ENCODE measurements at places on chromosomes 5 and 9.

GRCh38 chr5:116289276-116289675, 204.5 kb downstream of the COMMD10 start:
- no peak for DNase-seq

- no peak for DNase-seq
These were observed 25.7 kb upstream of the NR5A1 start for GRCh38 chr9:124532897-124533296.

GRCh38 chr9:83636813-83637212, 13.9 kb downstream of the IDNK start:
- DNase-seq: no peak

DNA sequence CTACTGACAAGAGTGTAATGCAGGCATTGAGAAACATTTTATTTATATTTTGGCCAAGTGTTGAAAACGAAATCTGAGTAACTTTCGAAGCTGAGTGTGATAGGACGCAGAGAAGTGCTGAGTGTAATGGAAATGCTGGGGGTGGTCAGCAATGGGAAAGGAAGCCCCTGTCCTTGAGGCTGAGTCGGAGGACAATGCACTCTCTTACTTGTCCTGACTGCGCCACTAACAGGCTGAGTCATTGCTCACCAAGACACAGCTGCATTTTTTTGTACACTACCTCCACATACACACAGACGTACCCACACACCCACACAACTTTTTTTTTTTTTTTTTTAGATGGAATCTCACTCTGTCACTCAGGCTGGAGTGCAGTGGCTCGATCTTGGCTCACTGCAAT, 637.7 kb downstream of the SLCO4C1 start:
- DNase-seq: no peak

- no peak for DNase-seq
These were observed 362.1 kb upstream of the RFX3 start for GRCh38 chr9:3887786-3888496.

GRCh38 chr5:83471405-83472212, at the start of gene VCAN:
Gene VCAN, plus strand, starts transcription at chr5:83471744. Its CDS starts 11,775 bp downstream, at chr5:83483519.
- peak; percentile 94 for DNase-seq

DNA sequence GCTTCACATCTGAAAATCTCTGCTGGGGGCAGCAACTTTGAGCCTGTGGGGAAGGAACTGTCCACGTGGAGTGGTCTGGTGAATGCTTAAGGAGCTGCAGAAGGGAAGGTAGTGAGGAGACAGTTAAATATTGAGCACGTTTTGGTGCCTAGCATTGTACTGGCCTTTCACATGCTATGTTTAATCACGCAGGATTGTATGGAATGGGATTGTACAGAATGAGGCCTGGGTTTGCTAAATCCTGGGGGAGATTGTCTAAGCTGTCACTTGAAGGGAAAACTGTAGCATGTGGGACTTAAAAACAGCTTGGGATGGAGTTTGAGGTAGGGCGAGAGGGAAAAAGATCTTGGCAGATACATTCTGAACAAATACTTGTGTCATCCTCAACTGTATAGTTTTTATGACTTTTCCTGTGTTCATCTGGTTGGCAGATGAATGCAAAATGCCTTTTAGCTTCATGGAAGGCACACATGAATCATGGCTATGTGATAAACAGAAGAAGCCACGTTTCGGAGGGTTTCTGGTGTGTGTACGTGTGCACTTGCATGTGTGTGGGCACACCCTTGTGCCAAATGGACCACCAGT, 106.6 kb downstream of the TMC1 start:
- DNase-seq: no peak

DNA sequence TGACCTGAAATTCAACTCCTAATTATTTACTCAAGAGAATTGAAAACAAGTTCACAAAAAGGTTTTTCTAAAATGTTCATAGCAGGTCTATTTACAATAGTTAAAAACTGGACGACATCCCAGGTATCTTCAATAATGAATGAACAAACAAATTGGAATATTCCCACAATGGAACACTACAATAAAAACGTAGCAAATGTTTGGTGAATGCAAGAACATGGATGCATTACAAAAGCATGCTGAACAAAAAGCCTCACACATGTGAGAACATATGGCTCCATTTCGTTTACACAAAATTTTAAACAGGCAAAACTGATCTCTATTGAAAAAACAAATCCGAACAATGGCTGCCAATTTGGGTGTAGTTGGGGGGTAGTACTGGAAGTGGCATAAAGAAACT, 669.9 kb downstream of the MTRR start:
- no peak for DNase-seq

- no peak for DNase-seq
These were observed 101.2 kb downstream of the NLN start for GRCh38 chr5:65823204-65823603.

GRCh38 chr9:86511614-86512360, 157.6 kb upstream of the TUT7 start:
- no peak for DNase-seq

DNA sequence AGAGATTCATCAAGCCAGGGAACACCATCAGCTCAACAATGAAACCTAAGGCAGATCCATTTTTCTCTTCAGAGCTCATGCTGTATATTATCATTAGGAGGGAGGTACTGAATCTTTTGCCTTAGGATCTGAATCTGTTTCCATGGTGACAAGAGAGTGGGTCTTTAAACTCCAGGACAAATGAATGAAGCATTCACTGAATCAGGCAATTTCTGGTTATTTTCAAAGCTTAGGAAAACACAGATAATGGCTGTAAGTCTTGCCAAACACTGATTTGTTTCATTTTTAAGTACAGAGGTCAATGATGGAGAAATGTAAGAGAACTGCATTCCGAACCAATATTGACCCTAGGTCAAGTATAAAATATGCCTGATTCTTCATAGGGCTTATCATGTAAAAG, 84.9 kb downstream of the GNA14 start:
- DNase-seq: no peak

- no peak for DNase-seq
These were observed 7.6 kb downstream of the CRAT start for GRCh38 chr9:129102791-129103594.

DNA sequence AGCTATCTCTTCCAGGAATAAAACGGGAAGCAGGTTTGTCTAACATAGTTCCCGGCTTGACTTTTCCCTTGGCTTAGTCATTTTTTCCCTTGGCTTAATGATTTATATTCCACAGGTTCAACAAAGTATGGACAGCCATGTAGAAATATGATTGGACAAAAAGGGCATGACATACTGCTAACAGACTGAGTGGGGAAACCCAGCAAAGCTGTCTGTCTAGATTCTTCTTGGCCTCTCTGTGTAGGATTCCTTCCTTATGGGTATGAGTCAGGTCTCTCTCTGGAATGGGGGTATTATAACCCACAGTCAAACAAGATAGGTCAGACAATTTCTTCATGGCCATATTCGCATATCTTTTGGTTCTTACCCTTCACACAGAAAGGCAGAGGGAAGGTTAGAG, 5.7 kb upstream of the MTAP start:
- DNase-seq: no peak

DNA sequence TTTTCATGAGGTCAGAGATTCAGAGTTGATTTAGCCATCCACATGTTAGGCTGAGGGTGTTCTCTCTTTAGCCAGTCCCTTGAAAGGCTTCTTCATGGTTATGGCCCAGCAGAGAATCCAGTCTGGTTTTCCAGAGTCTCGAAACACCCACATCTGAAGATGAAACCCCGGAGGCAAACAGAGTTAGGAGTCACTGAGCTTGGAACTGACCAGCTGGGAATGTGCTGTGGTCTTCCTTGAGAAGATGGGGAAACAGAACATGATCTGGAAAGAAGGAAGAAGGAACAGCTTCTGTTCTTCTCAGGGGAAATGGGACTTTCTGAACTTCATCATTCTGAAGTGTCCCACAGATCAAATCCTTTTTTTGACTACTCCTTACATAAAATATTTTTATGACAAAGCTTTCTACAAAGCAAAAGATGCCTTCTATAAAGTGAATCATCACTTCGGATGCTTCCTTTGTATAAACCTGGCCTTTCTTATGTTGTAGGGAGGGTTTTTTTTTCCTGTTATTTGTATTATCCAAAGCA, 45.4 kb downstream of the ZNF618 start:
- DNase-seq: no peak

DNA sequence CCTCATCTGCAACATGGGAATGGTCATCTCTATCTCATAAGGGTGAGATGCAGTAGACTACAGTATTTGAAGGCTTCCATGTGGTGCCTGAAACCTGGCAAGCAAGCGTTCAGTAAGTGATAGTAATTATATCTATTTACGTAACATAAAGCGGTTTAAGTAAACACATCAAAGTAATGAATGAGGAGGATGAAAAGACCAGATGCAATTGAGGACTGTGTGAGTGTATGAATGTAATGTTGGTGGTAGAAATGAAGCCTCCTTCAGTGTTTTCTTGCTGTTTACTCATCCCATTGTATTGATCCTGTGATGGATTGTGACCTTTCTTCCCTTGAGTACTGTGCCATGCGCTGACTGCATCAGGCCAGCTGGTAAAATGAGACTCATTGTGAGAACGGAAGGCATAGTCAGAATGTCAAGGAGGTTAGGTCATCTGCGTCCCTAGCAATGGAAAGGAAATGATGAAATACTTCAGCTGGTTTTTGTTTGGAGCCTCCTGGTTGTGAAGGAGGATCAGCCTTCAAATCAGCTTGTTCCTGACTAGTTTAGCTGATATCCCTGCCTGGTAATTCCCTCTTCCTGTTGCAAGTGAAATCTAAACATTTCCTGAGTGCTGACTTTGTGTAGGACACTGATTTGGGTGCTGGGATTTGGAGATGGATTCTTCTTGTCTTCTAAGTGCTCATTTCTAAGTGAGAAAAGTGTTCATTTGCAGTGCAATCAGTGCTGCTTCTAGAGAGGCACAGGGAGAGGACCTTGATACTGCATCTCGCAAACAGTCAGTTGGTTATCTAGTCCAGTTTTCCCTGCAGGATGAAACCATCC, 35.6 kb downstream of the TNFSF8 start:
- DNase-seq: no peak

- no peak for DNase-seq
These were observed 7.2 kb upstream of the IRX2 start for GRCh38 chr5:2758632-2759031.

DNA sequence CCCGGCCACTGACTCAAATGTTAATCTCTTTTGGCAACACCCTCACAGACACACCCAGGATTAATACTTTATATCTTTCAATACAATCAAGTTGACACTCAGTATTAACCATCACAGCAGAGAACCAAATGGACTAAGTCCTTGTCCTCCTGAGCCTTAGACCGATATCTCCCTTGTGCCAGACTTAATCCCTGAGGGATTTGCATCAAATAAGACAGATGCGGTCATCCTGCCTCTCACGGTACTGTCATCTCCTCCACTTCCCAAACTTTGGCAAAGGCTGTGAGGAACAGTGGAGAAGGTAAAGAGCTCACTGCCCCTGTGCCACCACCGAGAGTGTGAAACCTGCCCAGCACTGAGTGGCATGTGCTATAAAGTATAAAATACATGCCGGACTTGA, 6.5 kb upstream of the PRRC2B start:
- DNase-seq: no peak

GRCh38 chr9:38685535-38685934, 34.4 kb downstream of the FAM240B start:
- no peak for DNase-seq

- no peak for DNase-seq
These were observed 50.0 kb downstream of the DMXL1 start for GRCh38 chr5:119120893-119121292.

- no peak for DNase-seq
These were observed 265.2 kb downstream of the MAT2B start for GRCh38 chr5:163770625-163771024.

DNA sequence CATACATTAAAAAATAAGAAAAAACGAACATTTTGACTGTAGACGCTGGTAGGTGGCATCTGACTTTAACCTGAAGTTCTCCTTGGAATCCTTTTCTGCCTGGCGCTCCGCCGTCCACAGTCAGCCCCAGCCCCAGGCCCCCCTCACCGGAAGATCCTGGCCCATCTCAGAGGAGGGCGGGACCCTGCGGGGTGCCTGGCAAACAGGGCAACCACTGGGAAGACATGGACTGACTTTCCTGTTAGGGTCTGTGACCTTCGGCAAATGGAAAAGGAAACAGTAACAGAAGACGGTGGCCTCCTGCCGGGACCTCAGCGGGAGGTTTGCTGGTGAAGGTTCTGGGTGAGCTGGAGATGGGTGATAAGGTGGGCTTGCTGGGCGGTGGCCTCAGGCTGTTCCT, 11.7 kb upstream of the EGR1 start:
- no peak for DNase-seq

DNA sequence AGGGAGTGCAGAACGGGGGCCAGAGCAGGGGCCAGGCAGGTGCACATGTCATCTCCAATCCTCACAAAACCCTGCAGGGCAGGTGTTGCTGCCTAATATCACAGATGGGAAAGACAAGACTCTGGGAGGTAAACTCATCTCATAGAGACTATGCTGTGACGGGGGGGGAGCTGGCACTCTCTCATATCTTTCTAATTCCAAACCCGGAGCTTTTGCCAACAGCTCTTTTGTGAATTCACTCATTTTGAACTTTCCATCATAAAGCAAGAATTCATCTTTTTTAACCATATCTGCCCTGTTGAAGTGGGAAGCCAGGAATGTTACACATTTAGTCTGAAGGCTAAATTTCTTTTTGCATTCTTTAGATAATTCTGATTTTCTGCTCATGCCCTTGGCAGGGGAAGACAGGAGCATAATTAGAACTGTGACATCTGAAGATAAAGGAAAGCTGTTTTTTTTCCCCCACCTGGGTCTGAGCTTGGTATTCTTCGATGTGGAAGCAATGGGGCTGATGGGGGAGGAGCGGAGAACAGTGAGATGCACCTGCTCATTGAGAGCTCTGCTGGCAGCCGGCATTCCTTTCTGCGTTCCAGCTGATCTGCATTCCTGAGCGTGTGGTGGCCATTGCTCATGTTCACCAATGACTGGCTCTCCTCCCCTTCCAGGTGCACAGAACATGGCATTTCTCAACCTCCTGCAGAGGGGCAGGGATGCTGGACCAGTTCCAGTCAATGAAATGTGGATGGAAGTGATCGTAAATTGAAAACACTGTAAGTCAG, 159.2 kb downstream of the NSG2 start:
- DNase-seq: no peak

DNA sequence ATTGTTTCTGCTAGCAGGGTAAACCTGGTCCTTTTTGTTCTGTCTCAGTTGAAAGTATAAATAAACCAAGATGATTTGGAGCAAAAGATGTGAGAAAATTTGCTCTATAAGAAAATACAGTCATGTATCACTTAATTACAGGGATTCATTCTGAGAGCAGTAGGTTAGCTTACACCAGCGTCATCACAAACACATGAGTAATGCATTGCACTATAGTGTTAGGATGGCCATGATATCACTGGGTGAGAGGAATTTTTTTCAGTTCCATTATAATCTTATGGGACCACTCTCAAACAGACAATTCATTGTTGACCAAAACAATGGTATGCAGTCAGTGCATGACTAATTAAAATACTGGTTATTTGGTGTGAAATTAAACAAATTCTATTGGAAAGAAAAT, 430.9 kb downstream of the CHSY3 start:
- DNase-seq: no peak

GRCh38 chr9:88745276-88746001, 210.5 kb downstream of the NXNL2 start:
- no peak for DNase-seq

- DNase-seq: no peak
These were observed 462.6 kb downstream of the ENC1 start for GRCh38 chr5:74177961-74178360.

GRCh38 chr5:167415779-167416746, 875.4 kb upstream of the WWC1 start:
- DNase-seq: no peak

GRCh38 chr9:93288891-93289883, 105.2 kb downstream of the WNK2 start:
- DNase-seq: no peak
